ENCODE measurements at places on chromosomes 5 and 9.

DNA sequence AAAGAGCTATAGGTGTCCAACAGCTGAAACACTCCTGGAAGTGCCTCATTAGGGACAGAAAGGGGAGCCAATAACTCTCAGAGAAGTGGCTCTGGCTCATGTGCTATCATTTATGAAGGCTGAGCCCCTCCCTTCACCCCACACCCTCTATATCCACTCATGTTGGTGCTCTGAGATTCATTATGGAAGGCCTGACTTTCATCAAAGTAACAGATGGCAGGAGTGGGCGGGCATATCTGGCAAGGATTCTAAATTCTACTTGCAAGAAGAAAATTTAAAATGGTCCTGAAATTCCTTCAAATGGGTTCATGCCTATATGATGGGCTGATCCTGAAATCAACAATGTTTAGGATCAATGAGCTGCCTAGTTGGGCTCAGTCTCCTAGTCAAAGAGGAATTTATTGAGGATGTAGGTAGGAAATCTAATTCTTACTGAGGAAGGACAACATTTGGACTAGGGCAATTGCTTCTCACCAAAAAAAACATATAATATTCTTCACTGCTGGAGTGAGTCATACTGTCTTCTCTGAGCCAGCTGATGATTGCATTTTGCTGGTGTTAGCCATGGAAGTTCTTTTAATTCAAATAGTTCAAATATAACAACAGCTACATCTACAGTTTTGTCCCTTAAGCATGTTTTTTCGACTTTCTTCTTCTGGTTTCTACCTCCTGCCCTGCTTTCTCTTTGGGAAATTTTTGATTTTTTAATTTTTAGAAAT is 23.5 kb downstream of the NMRK1 start:
- no peak for DNase-seq

DNA sequence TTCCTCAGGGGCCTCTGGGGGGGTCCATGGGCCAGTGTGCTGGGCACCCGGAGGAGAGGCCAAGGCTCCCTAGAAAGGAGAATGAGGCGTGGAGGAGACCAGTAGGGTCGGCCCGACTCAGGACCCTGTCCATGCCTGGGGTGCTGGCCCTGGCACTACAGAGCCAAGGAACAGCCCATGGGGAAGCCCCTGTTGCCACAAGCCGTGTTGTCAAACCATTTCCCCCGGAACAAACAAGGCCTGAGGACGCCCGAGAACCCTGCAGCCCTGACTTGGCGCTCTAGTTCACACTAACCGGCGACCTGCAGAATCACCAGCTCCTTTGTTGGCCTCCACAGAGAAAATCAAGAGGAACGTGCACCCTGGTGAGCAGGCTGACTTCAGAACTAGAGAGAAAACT is 41.6 kb upstream of the SLC12A7 start:
- DNase-seq, result no peak

DNA sequence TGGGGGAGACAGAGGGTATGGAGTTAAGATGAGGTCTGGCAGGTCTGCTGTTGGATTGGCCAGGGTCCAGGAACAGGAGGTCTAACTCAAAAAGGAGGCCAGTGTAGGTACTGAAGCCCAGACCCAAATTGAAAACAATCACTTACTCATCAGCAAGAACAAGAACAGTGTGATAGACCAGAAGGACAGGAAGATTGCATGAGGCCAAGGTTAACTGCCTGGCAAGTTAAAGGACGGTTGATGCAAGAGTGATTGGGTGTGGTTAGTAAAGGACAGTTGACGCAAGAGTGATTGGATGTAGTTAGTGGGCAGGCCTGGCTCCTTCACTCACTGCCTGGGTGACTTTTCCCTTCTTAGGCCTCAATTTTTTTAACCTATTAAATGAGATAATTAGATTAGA is 132.6 kb downstream of the PDZD2 start:
- no peak for DNase-seq

- DNase-seq, result no peak
These were observed 188.7 kb upstream of the TLE4 start for GRCh38 chr9:79383096-79383495.

GRCh38 chr9:109604781-109605180 is 106.7 kb upstream of the PTPN3 start:
- DNase-seq, result no peak

DNA sequence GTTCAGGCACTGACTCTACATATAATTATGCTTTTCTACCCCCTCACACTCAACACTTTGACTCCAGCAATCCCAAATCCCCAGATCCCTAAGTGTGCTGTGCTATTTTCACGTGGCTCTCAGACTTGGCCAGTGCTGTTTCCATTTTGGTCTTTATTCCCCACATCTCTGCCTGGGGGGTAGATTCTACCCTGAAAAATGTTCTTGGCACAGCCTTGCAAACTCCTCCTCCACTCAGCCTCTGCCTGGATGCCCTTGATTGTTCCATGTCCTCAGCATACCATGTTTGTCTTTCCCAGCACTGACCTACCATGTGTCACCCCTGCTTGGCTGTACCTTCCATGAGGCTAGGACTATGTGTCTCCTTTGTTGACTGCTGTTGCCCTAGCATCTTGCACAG is 43.0 kb downstream of the FXN start:
- no peak for DNase-seq

- DNase-seq, result no peak
These were observed 66.9 kb downstream of the TLR4 start for GRCh38 chr9:117771136-117771535.

GRCh38 chr5:124902097-124902821 is 155.8 kb upstream of the ZNF608 start:
- no peak for DNase-seq

DNA sequence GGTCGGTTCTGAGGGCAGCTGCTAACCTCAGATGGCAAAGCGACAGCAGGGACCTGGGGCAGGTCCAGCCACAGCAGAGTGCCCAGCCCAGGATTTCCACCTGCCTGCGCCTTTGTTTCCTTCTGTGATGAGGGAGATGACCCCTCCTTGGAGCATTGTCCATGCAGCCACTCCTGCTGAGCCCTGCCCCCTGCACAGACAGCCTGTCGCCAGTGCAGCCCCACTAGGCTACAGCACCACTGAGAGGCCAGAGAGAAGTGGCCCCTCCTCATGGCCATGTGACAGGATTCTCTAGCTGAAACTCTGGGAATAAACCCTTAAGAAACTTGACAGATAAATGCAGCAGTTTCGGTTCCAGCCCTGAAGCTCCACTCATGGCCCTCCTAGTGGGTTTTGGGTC is 10.5 kb upstream of the MRNIP start:
- DNase-seq, result no peak

- DNase-seq, result no peak
These were observed 170.3 kb downstream of the ENTREP1 start for GRCh38 chr9:69495296-69495695.

DNA sequence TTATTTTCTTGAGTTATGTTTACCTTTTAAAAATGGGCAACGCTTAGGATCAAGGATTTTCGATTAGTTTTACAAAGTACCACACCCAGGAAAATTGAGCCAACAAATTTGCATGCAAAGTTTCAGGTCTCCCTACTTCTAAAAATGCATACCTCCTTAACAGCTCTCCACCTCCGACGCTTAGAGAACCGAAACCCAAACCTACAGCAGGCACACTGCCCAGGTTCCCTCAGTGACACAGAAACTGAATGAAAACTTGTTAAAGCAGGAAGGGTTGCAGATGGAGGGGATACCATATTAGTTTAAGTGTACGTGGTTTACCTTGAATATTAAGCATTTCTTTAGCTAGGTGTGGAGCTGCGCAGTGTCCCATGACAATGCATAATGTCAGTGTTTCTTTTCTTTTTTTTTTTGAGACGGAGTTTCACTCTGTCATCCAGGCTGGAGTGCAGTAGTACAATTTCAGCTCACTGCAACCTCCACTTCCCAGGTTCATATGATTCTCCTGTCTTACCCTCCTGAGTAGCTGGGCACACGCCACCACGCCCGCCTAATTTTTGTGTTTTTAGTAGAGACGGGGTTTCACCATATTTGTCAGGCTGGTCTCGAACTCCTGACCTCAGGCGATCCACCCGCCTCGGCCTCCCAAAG is 1.6 kb upstream of the SUB1 start:
- DNase-seq, result no peak

- DNase-seq, result no peak
These were observed 20.4 kb upstream of the NTNG2 start for GRCh38 chr9:132141344-132141947.

- DNase-seq, result no peak
These were observed 409.9 kb downstream of the BRINP1 start for GRCh38 chr9:118959366-118959765.
